Anterior cingulate cortex (tissue), 58 donors: ENCODE measurements at places on chromosomes 7 and 10.

- DNase-seq = no peak
These were observed 399.7 kb upstream of the ETV1 start for GRCh38 chr7:14389181-14389591.

DNA sequence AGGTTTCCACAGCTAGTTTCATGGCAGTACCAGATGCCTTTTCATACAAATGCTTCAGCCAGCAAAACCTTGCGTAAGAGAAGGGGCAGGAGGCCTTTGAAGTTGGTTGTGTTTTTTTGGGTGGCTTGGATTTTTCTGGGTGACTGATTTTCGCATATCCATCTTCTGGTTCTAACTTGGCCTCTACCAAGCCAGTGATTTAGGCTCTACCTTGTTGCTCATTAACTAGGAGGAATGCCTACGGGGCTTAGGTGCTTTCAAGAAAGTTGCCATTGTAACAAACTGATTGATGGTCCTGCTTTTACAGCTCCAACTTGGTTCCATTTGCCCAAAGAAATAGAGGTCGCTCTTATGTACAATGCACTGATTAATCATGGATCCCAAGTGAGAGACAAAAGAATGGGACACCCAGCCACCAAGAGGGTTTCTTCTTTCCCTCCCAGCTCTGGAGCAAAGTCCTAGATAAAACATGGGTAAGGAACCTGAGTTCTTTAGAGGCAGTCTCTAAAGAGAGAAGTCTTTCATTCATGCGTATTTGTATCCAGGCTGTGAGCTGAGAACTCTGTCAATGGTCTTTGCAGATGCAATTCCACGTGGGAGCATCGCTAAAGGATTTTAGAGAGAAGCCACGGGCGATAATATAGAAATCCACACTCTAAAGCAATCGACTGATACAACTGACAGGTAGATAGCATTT, 92.1 kb upstream of the FGFR2 start:
- no peak for DNase-seq

DNA sequence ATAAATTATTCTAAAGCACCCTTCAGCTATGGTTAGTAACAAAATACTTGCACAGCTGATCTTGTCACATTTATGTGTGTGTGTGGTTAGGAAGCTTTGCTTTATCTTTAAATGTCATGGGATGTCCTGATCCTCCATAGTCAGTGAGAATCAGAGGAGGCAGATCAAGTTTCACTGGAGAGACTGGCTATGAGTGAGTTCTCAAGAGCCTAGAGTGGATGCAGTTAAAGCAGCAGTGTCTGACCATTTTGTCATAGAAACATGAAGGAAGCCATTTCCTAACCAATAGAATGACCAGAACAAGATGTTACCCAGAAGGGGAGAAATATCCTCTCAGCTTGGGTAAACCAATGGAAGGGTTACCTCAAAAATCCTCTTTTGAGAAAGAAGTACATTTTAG, 207.2 kb upstream of the DKK1 start:
- DNase-seq = no peak

GRCh38 chr10:28722065-28722803, 44.9 kb downstream of the BAMBI start:
- peak; percentile 57 for DNase-seq

DNA sequence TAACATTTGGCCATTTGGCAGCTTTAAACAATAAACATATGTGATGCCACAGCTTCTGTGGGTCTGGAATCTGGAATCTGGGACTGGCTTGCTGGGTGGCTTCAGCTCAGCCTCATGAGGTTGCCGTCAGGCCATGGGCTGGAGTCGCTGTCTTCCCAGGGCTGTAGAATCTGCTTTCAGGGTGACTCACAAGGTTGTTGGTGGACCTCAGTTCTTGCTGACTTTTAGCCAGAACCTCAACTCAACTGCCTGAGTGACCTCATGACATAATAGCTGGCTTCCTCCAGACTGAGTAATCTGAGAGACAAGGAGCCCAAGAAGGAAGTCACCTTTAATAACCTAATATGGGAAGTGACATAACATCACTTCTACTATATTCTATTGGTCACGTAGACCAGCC, 44.6 kb upstream of the TSPAN13 start:
- no peak for DNase-seq

DNA sequence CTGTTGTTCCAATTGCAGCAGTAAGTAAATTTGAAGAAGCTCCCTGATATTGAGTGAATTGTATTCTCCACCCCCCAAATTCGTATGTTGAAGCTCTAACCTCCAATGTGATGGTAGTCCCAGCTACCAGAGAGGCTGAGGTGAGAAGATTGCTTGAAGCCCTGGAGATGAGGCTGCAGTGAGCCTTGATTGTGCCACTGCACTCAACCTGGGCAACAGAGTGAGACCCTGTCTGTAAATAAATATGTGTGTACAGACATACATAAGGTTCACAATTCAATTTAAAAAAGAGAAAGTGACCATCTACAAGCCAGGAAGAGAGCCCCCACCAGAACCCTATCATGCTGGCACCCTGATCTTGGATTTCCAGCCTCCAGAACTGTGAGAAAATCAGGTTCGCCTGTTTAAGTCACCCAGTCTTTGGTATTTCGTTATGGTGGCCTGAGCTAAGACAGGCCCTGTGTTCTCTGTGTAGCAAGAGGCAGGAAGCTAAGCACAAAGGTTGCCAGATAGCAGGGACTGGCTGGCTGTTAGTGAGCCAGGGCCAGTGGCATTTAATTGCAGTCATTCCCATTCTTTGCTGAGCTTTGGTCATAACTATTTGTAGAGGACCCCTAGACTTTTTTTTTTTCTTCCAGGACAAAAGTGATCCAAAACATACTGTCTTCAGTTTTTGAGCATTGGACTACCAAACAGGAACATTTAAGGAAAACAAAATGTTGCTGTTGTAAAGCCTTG, 45.6 kb downstream of the AUTS2 start:
- no peak for DNase-seq

DNA sequence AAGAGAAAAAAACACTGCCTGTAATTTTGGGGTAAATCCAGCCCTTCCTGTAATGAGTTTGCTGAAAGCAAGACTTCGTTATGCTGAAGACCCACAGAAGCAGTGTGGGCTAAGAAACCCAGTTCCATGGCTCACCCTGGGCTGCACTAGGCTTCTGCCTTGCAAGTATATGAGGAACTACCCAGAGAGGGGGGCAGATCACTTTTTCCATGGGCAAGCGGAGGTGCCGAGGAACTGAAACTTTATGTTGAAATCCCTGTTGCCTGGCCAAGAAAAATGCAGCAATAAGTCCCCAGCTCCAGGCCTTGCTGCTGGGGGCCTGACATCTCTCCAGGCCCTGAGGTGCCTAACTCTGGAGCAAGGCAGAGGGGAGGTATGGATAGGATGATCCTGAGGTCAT, 8.5 kb downstream of the RASSF4 start:
- DNase-seq = no peak

DNA sequence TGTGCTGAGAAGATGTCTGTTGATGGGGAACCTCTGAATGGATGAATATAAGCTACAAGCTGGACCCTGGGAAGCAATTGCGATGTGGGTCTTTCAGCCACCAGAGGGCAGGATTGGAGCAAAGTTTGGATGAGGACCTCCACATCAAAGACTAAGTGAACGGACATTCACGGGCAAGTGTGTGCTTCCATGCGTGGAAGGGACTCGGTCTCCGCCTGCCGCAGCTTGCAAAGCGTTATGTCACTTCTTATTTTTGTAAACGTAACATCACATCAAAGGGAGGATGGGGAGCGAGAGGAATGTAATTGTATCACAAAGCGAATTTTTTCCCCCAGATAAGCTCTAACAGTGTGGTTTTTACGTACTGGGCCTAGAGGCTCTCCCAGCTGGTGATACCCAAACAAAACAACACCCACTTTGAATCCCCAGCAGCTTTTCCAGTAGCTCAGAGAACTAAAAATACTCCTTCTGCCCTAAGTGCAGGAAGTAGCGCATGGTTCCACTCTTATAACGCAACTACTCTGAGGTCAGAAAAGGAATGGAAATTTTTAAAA, 65.0 kb downstream of the VWA2 start:
- peak; percentile 49 for DNase-seq

DNA sequence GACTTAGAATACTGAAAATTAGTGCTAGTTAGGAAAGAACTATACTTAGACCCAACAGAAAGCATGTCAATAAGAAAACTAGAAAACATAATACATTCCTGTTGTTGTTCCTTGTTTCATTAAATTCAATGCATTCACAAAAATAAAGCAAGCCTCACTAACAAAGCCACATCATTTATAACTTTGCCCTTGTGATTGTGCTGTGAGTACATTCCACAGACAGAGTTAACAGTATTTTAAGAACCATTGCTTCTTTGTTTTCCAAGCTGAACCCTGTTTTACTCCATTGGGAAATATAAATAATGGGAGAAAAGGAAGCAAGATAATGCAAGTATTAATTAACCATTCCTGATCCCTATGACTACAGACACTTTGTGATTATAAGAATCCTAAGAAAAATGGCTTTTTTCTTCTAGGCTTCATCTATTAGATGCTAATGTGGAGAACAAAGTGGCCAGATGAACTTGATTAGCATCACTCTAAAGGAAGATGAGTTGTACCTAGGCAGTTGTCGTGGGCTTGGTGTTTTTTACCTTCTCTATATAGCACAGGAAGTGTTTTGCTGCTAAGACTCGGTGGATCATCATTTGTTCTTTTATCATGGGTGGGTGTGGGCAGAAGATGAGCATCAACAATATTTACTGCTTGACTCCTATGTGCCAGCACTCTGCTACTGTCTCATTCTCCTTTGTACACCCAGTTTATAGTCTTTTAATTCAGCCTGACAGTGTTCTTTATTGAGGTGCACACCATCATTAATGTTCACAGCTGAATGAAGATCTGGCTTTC, 34.2 kb upstream of the ZNRF2 start:
- no peak for DNase-seq

DNA sequence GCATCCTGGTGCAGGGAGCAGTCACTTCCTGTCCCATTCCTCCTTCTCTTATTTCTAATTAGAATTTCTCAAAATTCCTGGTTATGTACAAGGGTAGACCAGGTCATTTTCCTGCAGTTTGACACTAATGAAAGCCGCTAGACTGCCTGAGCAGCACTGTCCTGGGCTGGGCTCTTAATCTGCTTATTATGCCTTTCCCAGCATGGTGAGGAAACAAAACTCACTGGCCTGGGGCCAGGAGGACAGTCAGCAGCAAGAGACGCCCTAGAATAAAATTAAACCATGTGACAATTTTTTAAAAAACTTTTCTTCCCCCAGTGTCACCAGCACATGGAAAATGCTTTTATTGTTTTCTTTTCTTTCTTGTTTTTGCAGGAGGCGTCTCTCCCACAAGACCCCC, 647.5 kb downstream of the TYW1 start:
- no peak for DNase-seq

DNA sequence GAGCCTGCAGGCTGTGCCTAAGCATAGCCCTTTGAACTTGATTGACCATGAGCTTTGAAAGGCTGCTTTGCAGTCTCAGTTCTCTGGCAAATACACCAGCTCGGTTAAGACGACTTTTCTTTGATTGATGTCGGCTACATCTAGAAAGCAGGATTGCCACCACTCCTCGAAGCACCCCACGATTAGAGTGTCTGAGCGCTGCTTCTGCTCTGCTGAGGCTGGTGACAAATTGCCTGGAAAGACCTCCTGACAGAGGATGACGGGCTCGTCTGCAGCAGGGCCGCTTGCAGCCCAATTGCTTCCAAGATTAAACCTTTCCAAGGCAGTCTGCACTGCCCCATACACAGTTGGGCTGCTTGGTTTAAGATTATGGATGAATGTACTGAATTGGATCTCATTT, 182.0 kb downstream of the CUX1 start:
- DNase-seq = no peak
